ENCODE measurements at places on chromosomes 6 and 20.
A peak's percentile ranks its signal among the peaks of the same experiment; 100 is the strongest.

GRCh38 chr20:25856256-25856884 is 159.7 kb upstream of the ZNF337 start:
- DNase-seq: no peak

GRCh38 chr6:161319231-161319630 is 45.4 kb upstream of the AGPAT4 start:
- no peak for DNase-seq

GRCh38 chr6:29593199-29593855 is 8.4 kb downstream of the OR2H2 start:
- DNase-seq: no peak

DNA sequence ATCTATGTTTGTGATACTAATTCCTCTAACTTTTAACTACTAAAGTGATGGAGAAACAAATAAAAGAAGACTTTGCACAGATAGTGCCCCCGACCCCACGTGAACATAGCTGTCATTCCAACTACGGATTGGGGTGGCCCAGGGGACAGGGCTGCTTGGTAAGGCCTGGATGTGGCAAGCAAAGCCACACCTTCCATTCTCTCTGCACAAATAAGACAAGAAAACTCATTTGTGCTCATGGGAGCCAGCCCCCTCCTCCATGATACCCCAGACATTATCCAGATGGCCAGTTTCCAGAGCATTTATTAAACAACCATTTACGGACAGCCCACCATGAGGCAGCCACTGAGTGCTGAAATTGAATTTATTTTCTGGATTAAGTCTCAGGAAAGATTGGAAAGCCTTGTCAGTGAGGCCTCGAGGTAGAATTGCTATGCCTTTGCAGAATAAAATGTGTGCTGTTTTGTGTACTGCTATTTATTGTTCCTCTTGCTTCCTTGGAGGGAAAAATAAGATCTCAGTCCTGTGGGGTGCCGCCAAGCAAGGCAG is 151.2 kb downstream of the UNC5CL start:
- no peak for DNase-seq

DNA sequence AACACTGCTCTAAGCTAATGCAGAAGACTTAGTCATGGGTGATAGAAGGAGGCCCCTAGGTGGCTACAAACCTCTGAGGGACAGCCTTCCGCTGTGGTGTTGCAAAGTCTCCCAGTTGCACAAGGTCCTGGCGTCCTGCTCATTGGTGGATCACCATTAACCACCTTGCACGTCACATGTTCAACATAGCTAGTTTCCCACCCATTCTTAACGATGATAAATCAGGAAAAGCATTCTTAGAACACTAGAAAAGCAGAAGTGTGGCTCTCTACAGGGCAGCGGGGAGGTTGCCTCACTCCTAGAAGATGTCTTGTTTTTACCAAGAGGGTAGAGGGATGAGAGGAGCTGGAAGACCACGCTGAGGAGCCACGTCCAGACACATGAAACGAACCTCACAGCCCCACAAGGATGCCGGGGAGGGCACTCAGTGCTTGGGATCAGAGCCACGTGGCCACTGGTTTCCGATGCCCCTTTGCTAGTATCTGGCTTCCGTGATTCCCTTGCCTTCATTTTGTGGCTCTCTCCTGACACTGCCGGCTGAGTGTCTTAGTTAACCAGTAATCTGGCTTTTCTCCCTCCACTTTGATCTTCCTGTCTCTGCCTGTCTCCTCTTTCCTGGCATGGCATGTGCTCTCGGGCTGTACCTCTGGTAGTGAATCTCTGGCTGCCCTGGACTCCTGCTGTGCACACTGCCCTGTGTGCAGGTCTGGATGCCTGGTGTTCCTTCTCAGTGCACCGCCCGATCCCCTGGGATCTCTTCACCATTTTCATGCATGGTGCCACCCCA is 91.4 kb upstream of the NEDD9 start:
- DNase-seq: no peak

DNA sequence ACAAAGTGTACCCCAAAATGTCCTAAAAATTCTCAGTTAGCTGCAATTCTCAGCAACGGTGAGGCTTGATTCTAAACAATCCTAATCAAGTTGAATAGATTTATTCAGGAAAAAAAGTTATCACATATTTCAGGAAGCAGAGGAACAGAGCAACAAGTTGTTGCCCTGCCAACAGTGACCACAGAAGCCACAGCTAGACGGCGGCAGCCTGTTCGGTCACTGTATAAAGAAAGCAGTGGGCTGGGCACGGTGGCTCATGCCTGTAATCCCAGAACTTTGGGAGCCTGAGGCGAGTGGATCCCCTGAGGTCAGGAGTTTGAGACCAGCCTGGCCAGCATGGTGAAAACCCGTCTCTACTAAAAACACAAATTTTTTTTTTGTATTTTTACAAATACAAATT is 171.2 kb upstream of the BMP5 start:
- DNase-seq: no peak

DNA sequence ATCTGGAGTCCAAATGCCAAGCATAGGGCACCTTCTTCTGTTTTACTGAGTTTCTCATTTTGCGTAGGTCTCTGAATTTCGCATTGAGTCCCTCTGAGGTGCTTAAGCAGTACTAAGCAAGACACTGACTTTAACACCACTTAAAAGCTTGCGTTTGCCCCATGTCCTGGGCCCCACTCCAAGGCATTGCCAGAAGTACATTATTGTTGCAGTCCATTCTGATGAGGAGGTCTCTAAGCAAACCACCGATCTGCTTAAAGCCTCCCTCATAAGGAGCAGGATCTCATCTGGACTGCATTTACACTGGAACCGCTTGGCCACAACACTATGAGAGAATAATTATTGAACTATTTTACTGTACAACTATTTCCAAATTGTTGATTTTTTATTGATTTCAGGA is 16.3 kb downstream of the BMP2 start:
- no peak for DNase-seq

DNA sequence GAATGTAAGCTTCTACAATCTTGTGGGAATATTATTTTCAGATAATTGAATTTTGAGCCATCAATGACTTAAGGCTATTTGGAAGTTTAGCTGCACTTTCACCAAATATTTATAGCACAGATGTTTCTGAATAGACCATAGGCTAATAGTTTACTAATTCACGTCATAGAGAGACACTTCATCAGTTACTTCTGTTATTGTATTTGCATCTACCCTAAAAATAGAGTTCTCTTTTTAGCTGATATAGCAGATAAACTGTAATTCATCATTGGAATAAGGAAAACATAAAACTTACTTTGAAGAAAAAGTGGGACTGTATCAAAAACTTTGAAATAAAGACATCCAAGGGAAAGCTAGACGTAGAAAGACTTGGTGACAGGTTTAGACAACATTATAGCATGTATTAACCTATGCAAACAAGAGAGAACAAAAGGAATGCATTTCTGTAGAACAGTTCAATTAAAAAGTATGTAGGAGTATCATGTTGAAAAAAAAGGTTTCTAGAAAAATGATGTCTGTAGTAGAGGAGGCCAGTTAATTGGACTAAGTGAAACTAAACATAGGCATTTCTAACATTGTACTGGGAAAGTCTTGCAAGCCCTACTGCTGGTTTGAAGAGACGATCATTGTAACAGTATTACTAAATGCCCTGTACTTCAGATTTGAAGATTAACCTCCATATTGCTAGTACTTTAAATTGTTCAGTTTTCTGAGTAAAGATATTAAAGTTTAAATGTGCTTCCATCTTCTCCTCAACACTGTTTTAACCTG is 123.3 kb downstream of the ZFAND3 start:
- no peak for DNase-seq

- no peak for DNase-seq
Observed at GRCh38 chr6:86789779-86790411, 147.4 kb upstream of the HTR1E start.

DNA sequence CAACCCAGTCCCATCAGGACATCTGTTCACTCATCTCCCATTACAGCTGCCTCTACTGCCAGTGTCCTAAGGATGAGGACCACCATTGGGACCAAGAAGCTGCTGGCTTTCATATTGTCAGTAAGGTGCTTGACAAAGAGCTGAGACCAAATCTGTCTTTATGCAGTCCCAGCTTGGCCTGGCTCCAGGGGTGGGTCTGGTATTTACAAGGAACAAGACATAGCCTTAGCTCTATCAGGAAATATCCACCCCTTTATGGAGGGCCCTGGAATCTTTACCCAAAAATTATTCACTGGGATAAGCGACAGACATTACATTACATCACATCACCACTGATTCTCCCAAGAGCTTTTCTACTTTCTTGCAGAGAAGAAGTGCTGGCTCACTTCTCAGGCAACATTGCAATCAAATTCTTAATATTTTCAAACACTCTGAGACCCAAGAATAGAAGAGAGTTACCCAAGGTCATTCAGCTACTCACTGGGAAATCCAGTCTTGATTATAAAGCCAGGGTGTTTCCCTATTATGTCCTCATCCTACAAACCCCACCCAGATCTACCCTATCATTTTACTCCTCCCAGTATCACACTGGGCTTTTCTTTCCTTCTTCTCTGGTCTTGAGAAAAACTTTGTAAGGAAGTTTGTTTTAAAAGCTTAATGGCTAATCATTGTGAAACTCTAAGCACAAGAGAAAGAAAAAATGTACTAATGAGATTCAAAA is 11.5 kb upstream of the PI3 start:
- no peak for DNase-seq

GRCh38 chr6:35362200-35362599 is 19.8 kb downstream of the PPARD start:
- DNase-seq: no peak

DNA sequence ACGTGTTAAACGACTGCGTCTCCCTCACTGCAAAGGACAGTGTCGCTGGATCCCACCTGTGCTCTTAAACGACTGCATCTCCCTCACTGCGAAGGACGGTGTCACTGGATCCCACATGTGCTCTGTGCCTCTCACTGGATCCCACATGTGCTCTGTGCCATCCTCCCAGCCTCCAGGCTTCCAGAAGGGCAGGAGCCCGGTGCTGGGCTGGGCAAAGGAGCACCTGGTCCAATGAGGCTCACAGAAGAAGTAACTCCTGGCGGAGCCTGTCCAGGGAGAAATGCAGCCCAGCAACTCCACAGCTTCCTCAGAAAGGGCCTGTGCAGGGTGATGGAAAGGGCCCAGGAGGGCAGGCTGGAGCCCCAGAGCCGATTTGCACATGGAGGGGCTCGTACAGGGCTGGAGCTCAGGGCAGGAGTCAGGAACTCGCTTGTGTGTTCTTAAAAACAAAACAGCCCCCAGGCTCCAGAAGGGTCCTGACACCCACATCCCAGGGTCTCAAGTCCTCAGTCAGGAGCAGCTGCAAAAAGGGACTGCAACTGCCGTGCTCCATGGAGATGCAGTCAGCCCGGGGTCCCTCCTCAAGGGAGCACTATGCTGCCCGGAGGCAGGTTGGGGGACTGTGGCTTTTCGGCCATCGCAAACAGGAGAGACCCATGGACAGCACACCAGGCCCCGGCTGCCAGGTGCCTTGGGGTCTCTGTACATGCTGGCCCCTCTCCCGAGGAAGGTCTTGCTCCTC is 52.7 kb downstream of the DLL1 start:
- peak; percentile 25 for DNase-seq

All from T47D (cell line).